NAMALWA (cell line): ENCODE measurements at places on chromosomes 2 and 18.

DNA sequence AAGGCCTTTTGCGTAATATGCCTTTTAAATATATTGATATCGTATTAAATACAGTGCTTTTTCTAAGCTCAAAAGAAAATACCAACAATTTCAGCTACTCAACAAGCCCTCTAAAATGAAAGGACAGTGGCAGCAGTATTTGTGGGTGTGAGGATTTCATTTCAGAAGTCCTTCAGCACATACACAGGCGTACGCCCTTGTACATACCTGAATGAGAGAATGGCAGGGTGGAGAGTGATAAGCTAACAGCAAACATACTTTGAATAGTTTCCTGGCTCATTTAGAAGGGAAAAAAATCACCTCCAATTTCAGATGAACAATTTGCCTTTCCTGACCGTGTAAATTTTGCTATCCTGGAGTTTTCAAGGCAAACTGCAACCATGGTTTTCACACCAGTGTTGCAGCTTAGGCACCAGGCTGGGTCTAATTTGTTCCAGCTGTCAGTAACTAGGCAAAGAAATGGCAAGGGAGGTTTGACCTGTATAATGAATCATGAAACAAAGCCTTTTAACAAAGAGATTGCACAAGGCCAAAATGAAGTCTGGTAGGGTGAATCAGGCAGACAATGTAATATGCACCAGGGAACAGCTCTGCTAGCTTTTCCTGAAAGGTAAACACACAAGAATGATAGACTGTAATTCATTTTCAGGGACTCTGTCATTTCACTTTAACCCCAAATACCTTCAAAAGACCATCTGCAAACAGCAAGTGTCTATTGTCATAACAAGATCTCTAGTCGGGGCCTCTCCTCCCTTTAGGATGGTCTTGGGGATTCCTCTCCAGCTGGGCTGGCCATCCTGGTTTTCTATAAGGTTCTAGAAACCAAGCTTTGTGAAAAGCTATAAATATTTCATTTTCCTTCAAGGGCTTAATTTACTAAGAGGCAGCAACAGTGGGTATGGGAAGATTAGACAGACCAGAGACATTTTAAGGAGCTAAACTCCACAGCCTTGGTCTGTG, 11.5 kb downstream of the ANKRD29 start:
- no peak for DNase-seq

DNA sequence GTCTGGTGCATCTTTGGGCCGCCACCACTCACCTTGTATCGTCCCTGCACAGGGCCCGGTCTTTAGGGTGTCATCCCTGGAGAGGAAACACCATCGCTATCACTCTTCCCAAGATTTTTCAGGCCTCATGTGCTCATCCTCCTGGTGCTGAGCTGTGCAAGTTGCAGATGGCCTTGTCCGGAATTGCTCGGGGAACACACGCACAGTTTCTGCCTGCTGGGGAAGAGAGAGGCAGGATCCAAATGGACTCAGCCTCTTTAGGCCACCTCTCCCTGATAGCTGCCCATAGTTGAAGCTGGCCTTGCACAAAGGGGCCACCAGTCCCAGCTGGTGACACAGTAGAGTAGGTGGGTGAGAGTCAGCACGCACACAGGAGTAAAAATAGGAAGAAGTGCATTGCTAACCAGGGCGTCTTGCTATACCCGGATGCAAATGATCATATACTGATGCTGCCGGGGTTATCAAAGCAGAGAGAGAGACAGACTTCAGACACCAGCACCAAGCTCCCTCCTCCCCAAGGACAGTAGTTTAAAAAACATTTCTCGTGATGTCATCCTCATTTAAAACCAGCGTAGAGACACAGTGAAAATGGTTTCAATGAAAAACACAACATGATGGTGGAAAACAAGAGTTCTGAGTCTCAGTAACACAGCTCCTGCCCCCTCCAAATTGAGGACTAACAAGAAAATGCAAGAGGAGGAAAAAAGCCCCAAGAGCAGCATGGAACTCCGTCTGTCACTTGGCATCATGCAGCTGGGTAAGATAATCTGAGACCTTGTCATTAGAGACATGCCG, 147.5 kb upstream of the NCK2 start:
- no peak for DNase-seq

DNA sequence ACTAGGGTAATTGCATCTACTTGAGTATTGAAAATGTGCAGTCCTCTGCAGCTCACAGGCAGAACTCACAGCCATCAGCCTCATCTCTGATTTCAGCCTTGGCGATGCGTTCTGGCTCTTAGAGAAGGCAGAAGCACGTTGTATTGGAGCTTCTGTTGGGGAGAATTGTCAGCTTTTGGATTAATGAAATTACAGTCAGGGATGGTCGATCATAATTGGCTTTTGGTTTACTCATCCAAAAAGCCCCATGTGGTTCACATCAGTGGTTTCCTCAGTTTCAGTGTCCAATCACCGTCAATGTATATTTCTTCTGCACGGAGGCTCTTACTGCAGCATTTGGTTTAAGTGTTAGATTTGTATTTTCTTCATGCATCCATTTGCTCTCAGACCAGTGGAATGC, 218.5 kb upstream of the SOX11 start:
- no peak for DNase-seq

GRCh38 chr2:219475697-219476651, 22.7 kb upstream of the GMPPA start:
- DNase-seq, result peak; percentile 70

GRCh38 chr2:202375609-202376408, at the start of gene BMPR2:
Gene BMPR2 (plus strand): TSS chr2:202376327. CDS start chr2:202377475, 1,148 bp downstream.
- peak; percentile 87 for DNase-seq

- no peak for DNase-seq
Observed at GRCh38 chr2:170380267-170380666, 202.3 kb downstream of the MYO3B start.

GRCh38 chr2:159944874-159945273, 117.5 kb downstream of the PLA2R1 start:
- no peak for DNase-seq

DNA sequence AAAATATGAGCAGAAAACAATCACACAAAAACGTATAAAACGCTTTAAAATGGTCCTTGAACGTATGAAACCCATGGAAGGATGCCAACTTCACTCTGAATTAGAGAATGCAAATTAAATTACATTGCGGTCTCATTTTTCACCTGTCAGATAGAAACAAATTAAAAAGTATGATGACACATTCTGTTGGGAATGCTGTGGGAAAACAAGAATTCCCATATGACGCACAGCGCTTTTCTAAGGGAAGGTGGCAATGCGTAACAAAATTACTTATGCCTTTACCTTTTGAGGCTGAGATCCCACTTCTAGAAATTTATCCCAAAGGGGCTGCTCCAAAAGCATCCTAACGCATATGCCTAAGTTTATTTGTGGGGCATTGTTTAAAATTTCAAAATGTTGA, 3.8 kb upstream of the RPS7 start:
- DNase-seq, result no peak

GRCh38 chr2:128832946-128833663, 514.4 kb upstream of the HS6ST1 start:
- DNase-seq, result no peak

GRCh38 chr2:89845532-89845931, 1154.1 kb downstream of the RPIA start:
- DNase-seq, result no peak

DNA sequence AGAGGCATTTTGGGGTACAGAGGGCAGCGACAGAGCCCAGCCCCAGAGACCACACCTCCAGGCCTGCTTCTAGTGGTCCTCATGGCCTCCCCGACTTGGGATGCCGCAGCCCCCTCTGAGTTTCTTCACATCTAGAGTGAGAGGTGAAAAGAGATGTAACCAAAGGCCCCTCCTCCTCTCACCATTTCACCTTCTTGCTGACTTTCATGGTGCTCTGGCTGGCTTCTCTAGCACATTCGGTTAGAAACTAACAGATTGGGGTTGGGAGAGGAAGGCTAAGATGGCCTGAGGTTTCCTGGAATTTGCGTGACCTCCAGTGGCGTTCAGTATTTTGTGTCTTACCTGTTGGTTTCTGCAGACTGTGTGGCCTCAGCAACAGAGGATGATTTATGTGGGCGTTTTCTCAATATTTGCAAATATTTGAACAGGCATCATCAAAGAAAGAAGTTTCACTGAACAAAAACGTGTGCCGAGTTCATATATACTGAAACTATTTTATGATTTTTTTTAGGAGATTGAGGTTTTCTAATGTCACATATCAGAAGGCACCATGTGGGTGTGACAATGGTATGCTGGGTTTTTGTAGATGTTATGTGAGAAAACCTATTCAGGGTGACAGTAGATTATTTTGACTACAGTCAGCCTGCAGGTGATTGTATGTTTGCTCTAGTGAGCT, 69.9 kb upstream of the BCL2L11 start:
- no peak for DNase-seq

DNA sequence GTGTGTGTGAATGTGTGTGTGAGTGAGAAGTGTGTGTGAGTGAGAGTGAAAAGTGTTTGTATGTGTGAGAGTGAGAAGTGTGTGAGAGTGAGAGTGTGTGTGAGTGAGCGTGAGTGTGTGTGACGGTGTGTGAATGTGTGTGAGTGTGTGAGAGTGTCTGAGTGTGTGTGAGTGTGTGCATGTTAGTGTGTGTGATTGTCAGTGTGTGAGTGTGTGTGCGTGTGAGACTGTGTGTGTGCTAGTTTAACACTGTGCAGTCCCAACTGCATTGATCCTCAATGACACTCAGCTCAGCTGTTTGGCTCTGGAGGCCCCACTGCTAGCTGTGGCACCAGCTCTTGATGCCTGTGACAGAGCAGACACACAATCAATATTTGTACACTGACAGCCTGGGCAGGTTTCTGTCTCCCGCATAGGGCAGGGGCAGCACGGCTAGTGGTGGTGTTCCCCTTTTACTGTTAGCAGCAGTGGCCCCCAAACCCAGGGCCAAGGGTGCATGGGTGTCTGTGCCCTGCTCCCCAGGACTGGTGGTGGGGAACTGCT, 135.0 kb downstream of the INHBB start:
- DNase-seq, result no peak

DNA sequence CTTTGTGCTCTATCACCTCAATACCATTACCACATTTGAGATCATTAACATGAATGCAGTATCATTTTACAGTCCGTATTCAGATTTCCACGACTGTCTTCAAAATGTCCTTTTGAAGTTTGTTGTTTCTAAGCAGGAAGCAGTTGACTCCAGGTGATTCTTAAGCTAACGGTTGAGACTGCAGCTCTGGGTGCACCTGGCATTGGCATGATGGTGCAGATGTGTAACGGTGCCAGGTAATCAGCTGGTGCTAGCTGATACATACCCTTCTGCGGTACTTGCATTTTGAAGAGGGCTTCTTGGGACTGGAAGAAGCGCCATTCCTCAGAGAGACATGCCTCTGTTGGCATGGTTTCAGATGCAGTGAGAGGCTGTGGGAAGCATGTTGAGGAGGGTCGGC, 19.5 kb downstream of the SIGLEC15 start:
- no peak for DNase-seq

- no peak for DNase-seq
Observed at GRCh38 chr2:44136252-44136651, 32.4 kb upstream of the PPM1B start.

DNA sequence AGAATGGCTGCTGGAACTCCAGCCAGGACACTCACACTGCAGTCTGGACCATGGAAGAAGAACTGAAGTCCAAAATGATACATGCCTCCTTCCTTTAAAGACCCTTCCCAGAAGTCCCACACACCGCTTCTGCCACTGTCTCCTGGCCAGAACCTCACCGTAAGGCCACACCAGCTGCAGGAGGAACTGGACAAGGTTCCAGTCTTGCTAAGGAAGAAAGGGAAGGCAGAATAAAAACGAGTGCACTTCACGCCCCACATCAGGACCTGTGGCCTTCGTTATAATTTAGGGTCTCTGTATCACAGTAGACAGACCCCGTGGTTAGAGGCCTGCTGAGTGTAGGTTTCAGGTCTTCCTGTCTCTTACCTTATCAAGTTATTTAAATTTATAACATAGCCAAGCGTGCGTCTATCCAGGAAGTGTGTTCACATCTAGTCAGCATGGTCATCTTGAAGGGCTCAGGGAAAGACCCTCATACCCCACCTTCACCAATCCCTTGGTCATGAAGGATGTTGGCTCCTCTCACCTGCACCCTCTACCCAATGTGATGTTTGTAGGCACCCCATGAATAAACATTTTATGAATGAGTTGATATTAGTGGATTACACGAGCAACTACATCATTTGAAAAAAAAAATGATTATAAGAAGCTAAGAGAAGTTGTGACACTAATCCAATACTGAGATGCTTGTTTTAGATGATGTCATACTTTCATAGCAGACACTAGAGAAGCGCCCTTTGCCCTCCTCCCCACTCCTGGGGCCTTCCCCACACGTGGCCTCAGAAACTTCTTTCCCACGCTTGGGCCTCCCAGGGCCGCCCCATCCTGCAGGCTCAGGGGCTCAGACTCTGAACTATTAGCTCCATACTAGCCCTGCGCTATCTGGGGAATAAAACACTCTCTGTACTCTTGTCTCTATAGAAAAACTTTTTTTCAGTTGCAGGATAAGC, 157.6 kb downstream of the FAM210A start:
- DNase-seq, result no peak

DNA sequence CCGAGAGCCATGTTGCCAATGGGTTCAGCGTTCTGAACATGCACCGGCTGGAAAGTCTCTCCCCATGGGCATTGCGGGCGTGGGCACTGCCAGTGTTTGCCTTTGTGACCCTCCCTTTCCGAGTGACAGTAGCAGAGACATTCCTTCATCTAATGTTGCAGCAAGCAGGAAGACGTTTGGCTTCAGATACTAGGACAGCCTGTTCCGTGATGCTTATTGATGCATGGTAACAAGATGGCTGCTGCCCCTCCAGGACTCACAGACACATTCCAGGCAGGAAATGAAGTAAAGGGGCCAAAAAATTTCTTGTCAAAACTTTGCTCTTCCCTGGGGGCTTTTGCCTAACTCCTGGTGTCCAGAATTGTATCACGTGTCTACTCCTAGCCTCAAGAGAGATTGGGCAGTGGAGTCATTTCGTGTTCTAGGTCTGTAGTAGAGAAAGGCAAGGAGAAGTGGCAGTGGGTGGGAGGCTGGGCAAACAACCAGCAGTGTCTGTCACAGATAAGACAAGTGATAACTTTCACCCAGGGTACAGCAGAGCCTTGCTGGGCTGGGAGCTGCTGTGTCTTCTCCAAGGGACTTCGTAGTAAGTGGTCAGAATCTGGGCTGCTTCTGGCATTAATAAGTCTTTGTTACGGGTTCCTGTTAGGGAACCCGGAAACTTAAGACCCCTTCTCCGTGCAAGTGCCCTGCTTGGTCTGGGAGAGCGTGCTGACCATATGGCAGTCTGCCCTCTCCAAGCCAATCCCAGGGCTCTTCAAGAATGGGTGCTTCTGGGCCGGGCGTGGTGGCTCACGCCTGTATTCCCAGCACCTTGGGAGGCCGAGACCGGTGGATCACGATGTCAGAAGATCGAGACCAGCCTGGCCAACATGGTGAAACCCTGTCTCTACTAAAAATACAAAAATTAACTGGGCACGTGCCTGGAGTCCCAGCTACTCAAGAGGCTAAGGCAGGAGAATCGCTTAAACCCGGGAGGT, 93.5 kb downstream of the TFCP2L1 start:
- no peak for DNase-seq

DNA sequence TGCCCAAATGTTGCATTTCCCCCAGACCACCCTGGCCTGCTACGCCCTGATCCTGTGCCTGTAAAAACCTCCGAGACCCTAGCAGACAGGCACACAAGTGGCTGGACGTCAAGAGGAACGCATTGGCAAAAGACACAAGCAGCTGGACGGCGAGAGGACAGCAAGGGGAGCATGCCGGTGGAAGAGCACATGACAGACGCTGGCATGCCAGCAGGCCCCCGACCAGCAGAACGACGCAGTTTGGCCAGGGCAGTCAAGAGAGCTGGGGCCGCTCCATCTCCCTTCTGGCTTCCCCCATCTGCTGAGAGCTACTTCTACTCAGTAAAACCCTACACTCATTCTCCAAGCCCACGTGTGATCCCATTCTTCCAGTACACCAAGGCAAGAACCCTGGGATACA, 42.1 kb downstream of the SAP130 start:
- no peak for DNase-seq

- DNase-seq, result no peak
Observed at GRCh38 chr2:40165509-40165844, 286.4 kb downstream of the SLC8A1 start.
